Urinary bladder (tissue), 4 donors: ENCODE measurements at places on chromosomes 2 and 18. TPM values are rescaled to one million over a fixed set of nuclear protein-coding genes. Genes with fewer than 3 reads are reported as not detected.

DNA sequence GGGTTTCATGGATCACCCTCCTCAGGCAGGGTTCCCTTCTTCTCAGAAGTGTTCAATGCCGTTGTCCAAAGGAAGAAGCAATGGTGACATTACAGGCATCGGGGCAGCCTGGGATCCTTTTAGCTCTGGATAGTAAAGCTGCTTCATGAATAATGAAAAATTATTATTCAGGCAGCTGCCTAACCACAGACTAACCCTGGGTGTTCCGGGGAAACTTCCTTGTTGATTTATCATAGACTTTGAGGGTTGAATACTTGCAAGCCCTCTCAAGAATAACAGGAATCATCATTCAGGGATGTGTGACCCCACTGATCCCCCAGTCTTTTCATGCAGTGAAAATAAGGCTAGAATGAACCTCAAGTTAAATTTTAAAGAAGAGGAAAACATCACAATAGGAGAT, 419.4 kb downstream of the MEIS1 start:
- no peak for DNase-seq

DNA sequence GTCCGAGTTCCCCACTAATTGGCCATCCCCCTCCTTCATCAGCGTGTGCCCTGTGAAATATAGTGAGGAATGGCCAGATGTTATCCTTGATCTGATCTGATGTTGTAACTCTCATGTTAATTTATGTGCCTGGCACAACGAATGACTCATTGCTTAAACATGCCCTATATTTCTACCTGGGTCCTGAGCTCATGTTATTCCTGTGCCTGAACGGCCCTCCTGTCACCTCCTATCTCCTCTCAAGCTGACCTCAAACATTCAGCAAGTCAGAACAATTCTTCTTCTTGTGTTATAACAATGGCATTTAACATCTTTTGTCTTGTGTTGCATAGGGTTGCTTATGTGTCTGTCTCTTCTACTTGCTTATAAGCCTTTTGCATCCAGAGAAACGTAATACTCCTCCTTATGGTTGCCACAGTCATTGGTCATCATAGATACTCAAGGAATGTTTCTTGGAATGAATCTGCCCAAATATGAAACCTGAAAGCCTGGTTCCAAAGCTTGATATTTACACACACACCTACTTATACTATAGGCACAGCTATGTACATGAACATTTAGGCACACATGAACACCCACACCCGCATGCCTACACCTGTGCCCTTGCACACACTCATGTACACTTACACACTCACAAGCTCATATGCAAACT, 80.2 kb upstream of the PHLPP1 start:
- DNase-seq, result no peak

- DNase-seq, result no peak
Observed at GRCh38 chr2:208025814-208026184, 472 bp upstream of the PLEKHM3 start.

GRCh38 chr2:105416156-105416555, 17.3 kb upstream of the FHL2 start:
- DNase-seq, result no peak

GRCh38 chr2:177239932-177240630, 24.4 kb downstream of the NFE2L2 start:
- DNase-seq, result no peak

- peak; percentile 26 for DNase-seq
Observed at GRCh38 chr2:70789304-70790135, 923 bp downstream of the FIGLA start.

DNA sequence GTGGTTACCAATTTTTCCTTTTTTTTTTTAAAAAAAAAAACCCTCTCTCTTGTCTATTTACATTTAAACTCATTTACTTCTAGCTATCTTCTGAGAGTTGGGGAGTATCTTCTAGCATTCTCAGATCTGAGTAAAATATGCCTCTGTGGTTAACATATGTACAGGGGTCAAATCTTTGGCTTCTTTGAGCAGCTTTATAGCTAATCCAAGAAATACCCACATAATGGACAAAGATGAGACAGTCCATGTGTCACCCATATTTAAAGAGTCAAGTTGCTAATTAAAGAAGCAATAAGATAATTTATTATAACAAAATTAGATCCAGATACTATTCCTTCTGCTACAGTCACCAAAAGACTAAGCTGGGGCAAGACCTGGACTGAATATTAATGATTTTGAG, 139.0 kb upstream of the HNRNPA3 start:
- no peak for DNase-seq

DNA sequence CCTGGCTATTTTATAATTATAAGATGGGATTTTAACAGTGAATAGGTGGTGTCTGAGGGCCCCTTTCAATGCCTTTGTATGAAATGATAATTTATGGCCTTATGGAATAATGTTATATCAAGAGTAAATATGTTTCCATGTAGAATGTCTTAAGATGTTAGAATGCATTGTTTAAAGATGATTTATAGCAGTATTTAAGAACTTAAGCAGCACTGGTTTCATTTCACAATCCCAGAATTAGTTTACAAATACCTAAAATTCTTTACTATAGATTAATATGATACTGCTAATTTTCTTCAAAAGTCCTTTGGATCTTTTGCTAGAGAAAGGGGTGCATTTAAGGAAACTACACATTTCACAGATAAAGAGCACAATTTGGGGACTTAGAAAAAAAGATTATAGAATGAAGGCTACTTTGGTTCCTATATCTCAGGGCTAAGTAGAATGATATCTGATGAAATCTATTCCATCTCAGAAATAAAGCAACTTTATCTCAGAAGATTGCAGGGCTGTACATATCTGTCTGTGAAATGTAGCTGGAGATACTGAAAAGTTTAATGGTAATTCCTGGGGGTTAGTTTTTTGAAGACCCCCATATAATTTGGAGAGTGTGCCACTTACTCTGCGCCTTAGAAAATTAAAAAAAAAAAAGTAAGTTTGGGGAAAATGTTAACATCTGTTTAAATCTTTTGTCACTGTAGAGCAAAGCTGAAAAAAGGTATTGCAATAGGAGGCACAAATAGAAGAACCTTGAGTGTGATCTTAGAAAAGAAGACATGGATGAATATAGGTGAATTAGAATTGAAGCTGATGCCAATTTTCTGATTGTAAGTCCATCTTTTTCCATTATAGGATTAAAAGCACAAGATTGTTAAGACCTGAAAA, 123.4 kb downstream of the GULP1 start:
- DNase-seq, result no peak

DNA sequence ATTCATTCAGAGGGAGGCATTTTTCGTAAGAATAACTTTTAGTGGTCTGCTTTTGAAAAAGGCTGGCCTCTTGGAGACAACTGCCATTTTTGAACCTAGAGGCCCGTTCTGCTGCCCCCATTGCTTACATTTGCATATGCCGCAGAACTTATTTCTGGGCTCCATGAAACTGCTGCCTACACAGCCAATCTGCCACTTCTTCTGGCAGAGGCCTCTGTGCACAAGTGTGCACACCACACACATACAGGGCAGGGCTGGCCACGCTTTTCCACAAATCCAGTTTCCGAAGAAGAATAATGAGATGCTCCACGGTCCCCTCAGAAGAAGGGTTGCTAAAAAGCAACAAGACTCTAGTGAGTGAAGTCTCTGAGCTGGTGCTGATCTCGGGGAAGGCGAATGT, 56.2 kb downstream of the TMEM200C start:
- no peak for DNase-seq

DNA sequence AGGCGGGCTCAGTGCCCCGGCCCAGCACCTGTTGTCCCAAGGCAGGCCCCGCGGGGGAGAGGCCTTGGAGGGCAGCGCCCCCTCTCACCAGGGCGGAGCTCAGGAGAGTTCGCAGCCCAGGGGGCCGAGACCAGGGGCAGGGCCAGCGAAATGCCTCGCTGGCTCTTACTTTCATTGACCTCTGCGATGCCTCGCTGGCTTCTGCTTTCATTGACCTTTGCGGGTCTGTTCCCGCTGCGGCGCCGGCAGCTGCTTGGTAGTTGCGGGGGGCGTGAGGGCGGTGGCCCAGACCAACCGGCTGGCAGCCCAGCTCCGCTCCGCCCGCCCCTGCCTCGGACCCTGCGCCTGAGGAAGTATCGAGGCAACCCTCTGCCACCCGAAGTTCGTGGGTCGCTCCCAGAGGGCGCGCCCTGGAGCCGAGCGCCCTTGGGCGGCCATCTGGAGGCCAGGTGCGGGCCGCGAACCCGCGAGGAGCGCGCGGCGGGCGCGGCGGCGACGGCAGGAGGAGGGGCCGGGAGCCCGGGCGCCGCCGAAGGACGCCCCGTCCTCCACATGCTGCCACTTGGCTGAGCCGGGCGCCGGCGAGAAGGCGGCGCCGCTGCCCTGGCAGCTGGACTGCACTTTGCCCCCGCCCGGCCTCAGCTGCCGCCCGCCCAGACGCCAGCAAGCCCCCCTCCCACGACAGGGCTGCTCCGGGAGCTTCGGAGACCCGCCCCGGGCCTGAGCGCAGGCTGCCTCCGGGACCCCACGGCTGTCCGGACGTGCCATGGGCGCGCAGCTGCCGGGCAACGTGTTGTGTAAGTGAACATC, 118.0 kb upstream of the MSTN start:
- DNase-seq, result no peak

GRCh38 chr2:40741532-40741931, 289.6 kb upstream of the SLC8A1 start:
- no peak for DNase-seq

GRCh38 chr2:45782436-45782835, 131.0 kb downstream of the PRKCE start:
- DNase-seq, result no peak

GRCh38 chr2:171102802-171103201, 57.9 kb downstream of the TLK1 start:
- no peak for DNase-seq

GRCh38 chr2:120568089-120568974, 167.3 kb upstream of the GLI2 start:
- no peak for DNase-seq

- no peak for DNase-seq
Observed at GRCh38 chr2:45942237-45942738, 290.8 kb downstream of the PRKCE start.

- no peak for DNase-seq
Observed at GRCh38 chr2:110099471-110100225, 16.0 kb downstream of the MALL start.

- no peak for DNase-seq
Observed at GRCh38 chr2:38260469-38260868, 116.6 kb downstream of the ATL2 start.

DNA sequence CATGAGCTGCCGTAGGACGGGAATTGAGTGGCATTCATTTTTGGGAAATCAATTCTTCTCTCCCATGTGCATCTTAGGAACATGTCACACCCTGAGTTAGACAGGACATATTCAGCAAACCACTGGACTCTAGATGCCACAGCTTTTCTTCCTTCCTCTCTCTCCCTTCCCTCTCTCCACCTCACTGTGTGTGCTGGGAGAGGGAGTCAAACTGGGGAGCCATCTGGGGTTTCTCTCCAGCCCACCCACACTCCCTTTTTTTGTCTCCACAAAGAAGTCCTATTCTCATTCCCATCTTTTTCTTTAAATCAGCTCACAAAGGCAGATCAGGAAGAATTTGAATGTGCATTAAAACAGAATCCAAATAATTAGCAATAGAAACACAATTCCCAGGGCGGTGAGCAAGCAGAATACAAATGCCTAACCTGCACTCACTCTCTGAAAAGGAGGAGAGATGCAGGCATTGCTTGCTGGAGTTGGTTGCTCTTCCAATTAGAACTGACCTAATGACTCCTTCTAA, 15.4 kb downstream of the CD28 start:
- no peak for DNase-seq

DNA sequence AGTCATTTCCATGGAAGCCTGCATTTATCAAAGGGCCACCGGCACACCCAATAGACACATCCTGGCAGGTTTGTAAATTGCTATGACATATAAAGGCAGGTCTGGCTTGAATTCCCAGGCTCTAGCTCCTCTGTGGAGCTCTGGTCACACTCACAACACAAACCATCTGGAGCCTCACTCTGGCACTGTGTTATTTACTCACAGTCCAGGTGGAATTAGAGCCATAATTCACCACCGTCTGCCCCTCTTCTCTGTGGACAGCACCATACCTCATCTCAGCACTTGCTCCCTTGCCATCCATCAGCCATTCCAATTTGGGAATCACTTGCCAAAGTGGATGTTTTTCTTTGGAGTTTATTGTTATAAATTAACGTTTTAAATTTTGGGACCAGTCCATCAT, 84.3 kb upstream of the OSR1 start:
- DNase-seq, result no peak

- DNase-seq, result no peak
Observed at GRCh38 chr2:219461047-219461514, 26.4 kb downstream of the SPEG start.

DNA sequence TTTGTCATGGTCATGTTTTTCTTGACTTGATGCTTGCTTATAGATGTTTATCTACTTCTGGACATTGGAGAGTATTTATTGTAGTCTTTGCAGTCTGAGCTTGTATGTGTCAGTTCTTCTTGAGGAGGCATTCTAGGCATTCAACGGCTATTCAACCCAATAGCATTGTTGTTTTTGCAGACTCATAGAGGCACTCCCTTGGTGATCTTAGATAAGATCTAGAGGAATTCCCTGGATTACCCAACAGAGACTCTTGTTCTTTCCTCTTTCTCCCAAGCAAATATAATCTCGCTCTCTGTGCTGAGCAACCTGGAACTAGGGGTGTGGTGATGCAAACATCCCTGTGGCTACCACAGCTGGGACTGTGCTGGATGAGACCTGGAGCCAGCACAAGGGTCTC, 40.4 kb downstream of the SYT4 start:
- DNase-seq, result no peak

DNA sequence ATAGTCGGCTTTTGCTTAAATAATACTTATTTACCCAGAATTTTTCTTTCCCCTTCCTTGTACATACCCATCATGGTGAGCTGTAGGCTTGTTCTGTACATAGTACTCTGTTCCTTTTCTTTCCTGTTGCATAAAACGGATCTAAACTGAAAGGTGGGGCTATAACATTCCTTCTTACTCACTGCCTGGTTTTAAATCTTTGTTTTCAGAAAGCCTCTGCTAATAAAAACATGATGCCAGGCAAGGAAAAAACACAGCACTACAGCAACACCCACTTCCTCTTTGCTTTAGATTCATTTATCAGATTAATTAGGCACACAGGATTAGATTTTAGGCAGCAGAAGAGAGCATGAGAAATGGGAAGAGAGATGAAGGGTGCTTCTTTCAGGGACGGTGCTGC, 19.6 kb upstream of the STON1 start:
- peak; percentile 36 for DNase-seq

DNA sequence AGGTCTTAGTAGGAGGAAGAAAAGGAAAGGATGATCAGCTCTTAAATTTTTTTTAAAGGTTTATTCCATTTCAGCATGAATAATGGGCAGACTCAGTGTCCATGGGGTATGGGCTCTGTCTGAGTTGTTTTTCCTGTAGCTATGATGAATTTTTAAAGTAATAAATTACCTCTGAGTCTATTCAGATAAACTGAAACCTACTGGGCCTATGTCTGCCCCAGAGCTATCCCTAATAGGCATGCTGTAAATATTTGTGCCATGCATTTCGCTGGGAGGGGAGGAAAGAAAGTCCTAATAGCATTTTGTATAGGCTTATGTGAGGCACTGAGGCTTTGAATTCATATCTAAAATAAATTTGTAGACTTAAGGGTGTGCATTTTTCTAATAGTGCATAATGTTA, 210.4 kb upstream of the BOD1L2 start:
- no peak for DNase-seq

The SCYGR4 gene
- total RNA-seq, result not detected

The TUBB8B gene
- total RNA-seq, result not detected

The BUB1 gene
- total RNA-seq, result 32.4 TPM

The GALNT3 gene
- total RNA-seq, result 14.0 TPM

The SAG gene
- not detected for total RNA-seq

The ABCG5 gene
- total RNA-seq, result not detected
